Chondrocyte (in vitro differentiated cells): ENCODE measurements at places on chromosomes 6 and 20. TPM values are rescaled to one million over a fixed set of nuclear protein-coding genes. Genes with fewer than 3 reads are reported as not detected.

- H3K4me1 ChIP-seq = peaks cover 23% of the 10 kb centered on the region
- H3K27ac ChIP-seq = peak overlapping the region; percentile 60
- no peaks in the 10 kb centered on the region for H3K36me3 ChIP-seq
- H3K27me3 ChIP-seq = no peaks in the 10 kb centered on the region
Observed at GRCh38 chr20:11849270-11849915, 68.3 kb upstream of the BTBD3 start.

- no peaks in the 10 kb centered on the region for H3K27me3 ChIP-seq
- no peaks in the 10 kb centered on the region for H3K4me1 ChIP-seq
- no peak for DNase-seq
- no peak overlapping the region for H3K27ac ChIP-seq
Observed at GRCh38 chr6:110560239-110561007, 84.0 kb upstream of the SLC22A16 start.

DNA sequence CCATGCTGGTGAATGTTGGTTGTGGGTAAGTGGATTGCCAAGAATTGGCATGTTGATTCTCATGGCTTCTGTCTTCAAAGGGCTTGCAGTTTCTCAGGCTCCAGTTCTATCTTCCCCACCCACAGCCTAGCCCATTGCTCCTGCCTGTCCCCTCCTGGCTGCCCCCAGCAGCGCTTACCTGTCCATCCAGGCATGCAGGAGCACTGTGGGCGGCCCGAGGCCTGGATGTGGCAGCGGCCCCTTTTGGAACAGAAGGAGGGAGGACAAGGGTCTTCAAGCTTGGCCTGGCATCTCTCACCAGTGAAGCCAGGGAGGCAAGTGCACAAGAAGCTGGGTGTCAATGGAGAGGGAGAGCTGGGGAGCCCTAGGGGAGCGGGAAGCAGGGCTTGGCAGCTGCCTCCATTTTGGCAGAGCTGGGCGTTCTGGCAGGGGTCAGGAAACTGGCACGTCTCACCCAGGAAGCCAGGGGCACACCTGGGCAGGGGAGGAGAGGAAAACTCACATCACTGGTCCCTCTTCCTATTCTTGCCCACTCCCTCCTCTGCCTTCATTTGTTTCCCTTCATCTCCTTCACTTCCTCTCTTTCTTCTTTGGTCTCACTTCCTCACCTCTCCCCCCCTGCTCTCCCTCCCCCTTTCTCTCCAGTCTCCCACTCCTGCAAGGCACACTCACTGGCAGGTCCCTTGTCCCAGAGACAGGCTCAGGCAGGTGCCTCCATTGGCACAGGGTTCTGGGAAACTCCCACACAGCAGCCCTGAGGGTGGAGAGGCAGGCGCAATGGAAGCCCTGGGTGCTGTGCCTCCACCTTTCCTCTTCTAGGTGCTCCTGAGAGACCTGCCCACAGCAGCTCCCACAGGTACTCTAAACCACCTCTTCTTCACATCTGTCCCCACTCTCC is 1.3 kb downstream of the NOTCH4 start:
- no peak overlapping the region for H3K4me3 ChIP-seq
- H3K4me1 ChIP-seq = no peaks in the 10 kb centered on the region
- peaks cover 20% of the 10 kb centered on the region for H3K27me3 ChIP-seq
- no peak for DNase-seq

DNA sequence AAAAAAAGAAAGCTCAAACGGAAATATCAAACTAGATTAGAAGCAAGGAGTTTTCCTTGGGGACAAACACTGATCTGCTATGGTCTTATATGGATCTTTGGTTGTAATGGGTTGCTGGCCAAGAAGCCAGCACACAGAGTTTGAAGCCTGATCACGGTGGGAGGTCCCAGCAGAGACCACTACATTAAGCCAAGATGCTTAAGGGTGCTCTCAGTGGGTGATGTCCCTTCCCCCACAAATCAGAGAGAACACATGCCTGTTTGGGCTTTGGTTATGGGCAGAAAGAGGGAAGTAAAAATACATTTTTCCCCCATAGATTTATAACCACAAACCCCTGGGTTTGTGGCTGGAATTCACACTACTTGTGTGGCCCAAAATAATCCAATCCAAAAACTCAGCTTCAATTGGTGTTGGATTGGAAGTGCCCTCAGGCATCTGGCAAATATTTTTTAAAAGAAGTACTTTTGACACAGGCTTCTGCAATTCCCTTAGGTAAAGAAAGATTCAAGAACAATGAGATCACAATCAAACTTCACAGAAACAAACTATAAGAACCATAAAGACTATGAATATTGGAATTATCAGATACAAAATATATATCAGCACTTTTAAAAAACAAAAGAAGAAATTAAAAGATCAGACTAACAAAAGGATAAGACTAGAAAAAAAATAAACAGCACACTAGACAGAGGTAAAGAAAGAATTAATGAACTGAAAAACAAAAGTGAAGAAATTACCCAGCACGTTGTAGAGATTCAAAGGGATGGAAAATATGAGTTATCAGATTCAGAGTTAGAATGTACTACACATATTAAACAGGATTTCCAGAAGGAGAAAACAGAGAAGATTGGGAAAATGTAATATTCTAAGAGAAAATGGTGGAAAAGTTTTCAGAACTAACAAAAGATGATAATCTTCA is 44.7 kb downstream of the ESF1 start:
- H3K27ac ChIP-seq = no peak overlapping the region
- peaks cover 26% of the 10 kb centered on the region for H3K36me3 ChIP-seq
- no peak for DNase-seq
- H3K27me3 ChIP-seq = no peaks in the 10 kb centered on the region
- no peak overlapping the region for H3K4me3 ChIP-seq

- peaks cover 13% of the 10 kb centered on the region for H3K4me1 ChIP-seq
- no peak for DNase-seq
Observed at GRCh38 chr20:8853805-8854338, 215.0 kb upstream of the PLCB4 start.

DNA sequence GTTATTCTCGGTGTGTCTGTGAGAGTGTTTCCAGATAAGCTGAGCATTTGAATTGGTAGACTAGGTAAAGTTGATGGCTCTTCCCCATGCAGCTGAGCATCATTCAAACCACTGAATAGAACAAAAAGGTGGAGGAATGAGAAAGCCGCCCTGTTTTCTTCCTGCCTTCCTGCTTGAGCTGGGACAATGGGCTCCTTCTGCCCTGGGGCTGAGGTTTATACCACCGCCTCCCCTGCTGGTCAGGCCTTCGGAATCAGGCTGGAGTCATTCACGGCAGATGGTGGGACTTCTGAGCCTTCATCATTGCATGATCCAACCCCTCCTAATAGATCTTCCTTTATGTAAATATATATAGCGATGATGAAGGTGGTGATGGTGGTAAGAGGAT is 124.9 kb downstream of the ANKRD60 start:
- H3K36me3 ChIP-seq = no peaks in the 10 kb centered on the region
- H3K4me1 ChIP-seq = peaks cover 8% of the 10 kb centered on the region
- DNase-seq = no peak
- H3K27me3 ChIP-seq = no peaks in the 10 kb centered on the region
- no peak overlapping the region for H3K27ac ChIP-seq

DNA sequence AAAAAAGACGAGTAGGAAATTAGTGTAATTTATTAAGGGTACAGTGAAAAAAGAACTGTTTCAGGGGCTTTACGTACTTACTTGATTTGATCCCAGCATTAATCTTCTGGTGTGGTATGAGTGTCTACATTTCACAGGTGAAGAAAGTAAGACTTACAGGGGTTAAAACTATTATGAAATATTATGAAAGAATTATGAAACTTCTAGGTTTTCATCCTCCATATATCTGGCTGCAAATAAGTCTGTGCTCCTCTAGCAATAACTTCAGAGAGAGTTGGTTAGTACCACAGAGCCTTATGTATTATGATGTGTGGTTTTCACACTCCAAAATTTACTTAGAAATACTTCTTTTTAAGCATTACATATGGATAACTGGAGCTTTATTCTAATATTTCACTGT is 41.9 kb downstream of the ZFAND3 start:
- no peak overlapping the region for H3K27ac ChIP-seq
- no peak overlapping the region for H3K4me3 ChIP-seq
- H3K27me3 ChIP-seq = no peaks in the 10 kb centered on the region
- DNase-seq = no peak
- no peaks in the 10 kb centered on the region for H3K36me3 ChIP-seq

DNA sequence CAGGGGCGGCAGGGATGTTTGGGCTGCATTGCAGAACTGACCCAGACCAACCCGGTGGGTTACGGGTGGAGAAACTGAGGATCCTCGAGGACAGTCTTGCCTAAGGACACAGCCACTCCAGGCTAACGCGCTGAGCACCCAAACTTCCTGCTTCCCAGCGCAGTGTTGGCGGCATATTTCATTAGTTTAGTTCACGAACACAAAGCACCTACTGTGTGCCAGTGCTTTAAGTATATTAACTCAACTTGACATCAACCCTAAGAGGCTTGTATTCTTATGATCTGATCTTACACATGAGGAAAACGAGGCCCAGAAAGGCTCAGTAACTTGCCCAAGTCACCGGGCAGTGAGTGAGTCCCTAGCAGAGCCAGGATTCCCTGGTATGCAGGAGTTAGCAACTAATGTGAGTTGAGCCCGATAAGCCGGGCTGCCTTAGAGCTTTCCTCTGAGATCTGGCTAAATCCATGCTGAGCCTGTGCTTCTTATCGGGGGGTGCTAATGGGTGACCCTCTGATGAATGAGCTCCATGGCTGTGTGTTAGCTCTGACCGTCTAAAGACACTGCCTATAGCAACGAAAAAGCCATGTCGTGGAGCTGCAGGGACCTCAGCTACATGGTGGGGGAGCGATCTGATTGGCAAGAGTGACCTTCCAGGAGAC is 92.7 kb downstream of the CD40 start:
- H3K4me1 ChIP-seq = peaks cover 9% of the 10 kb centered on the region
- peaks cover 39% of the 10 kb centered on the region for H3K27me3 ChIP-seq
- no peak overlapping the region for H3K27ac ChIP-seq
- no peak for DNase-seq

GRCh38 chr6:1131285-1132079 is 180.4 kb upstream of the FOXQ1 start:
- H3K27ac ChIP-seq = peak overlapping the region; percentile 93
- H3K4me3 ChIP-seq = no peak overlapping the region
- H3K27me3 ChIP-seq = no peaks in the 10 kb centered on the region
- no peaks in the 10 kb centered on the region for H3K36me3 ChIP-seq

- no peak for DNase-seq
- H3K36me3 ChIP-seq = peaks cover 42% of the 10 kb centered on the region
- peak overlapping the region; percentile 88 for H3K27ac ChIP-seq
Observed at GRCh38 chr6:166488076-166488685, 98.3 kb downstream of the RAMACL start.

The ULBP3 gene
- total RNA-seq = 5.0 to 6.1 TPM (median 5.1 TPM) in 3 replicates

The PPP1R14C gene
- total RNA-seq = 1.5 to 3.4 TPM (median 3.3 TPM) in 3 replicates

The CITED2 gene
- total RNA-seq = 144 to 233 TPM (median 228 TPM) in 3 replicates

The SAMD5 gene
- 9.2 to 23.9 TPM (median 9.4 TPM) in 3 replicates for total RNA-seq

The RNF217 gene
- total RNA-seq = 51.5 to 72.5 TPM (median 54.6 TPM) in 3 replicates

The EPHA7 gene
- 55.4 to 83.5 TPM (median 55.4 TPM) in 3 replicates for total RNA-seq

The NR2E1 gene
- total RNA-seq = not detected in 3 replicates
